Type B pancreatic cell (in vitro differentiated cells): ENCODE measurements at places on chromosomes 6 and 20. TPM values are rescaled to one million over a fixed set of nuclear protein-coding genes. Genes with fewer than 3 reads are reported as not detected.

The EFCAB8 gene
- total RNA-seq: 0.07 and 0.97 TPM in 2 replicates

The NHLRC1 gene
- total RNA-seq: 1.1 and 3.5 TPM in 2 replicates

The LHFPL5 gene
- not detected in 2 replicates for total RNA-seq

The EPB41L1 gene
- 62.7 and 68.1 TPM in 2 replicates for total RNA-seq

The SYNGAP1 gene
- 18.4 and 74.1 TPM in 2 replicates for total RNA-seq

The SAMD3 gene
- total RNA-seq: 2.4 and 3.3 TPM in 2 replicates

The BCKDHB gene
- 21.3 and 33.2 TPM in 2 replicates for total RNA-seq

The ANKEF1 gene
- total RNA-seq: 5.9 and 8.1 TPM in 2 replicates

The MOCS1 gene
- total RNA-seq: 5.7 and 15.6 TPM in 2 replicates

The MMS22L gene
- 40.3 and 64.1 TPM in 2 replicates for total RNA-seq

The APCDD1L gene
- total RNA-seq: 0.26 and 0.53 TPM in 2 replicates

The BIRC7 gene
- 1.2 TPM in 1 of 2 replicates, not detected in the other for total RNA-seq

The LPIN3 gene
- total RNA-seq: 17.5 and 31.6 TPM in 2 replicates

The CSNK2A1 gene
- 138 and 151 TPM in 2 replicates for total RNA-seq

The SYCP2L gene
- total RNA-seq: 4.9 and 6.9 TPM in 2 replicates

The C6orf120 gene
- total RNA-seq: 30.4 and 30.8 TPM in 2 replicates

The HCRTR2 gene
- total RNA-seq: 0.27 TPM in 1 of 2 replicates, not detected in the other

The TRIM15 gene
- 0.92 and 1.4 TPM in 2 replicates for total RNA-seq

The VSX1 gene
- total RNA-seq: not detected in 2 replicates

The NOTCH4 gene
- total RNA-seq: 1.5 and 1.9 TPM in 2 replicates

The ZC3H12D gene
- 0.58 and 0.98 TPM in 2 replicates for total RNA-seq

The CFAP61 gene
- 0.52 and 5.6 TPM in 2 replicates for total RNA-seq

The TPD52L1 gene
- 80.4 and 142 TPM in 2 replicates for total RNA-seq
